ENCODE measurements at places on chromosomes 5 and 9. TPM values are rescaled to one million over a fixed set of nuclear protein-coding genes. Genes with fewer than 3 reads are reported as not detected.

CDX1 gene
- polyA plus RNA-seq: 0.39 TPM

STC2 gene
- polyA plus RNA-seq: 5.0 TPM

ADAMTS16 gene
- 0.60 TPM for polyA plus RNA-seq

TAF11L10 gene
- not detected for polyA plus RNA-seq

PRUNE2 gene
- polyA plus RNA-seq: 3.3 TPM

HAVCR2 gene
- 2.6 TPM for polyA plus RNA-seq

SPEF2 gene
- polyA plus RNA-seq: 52.5 TPM

PCDHAC1 gene
- polyA plus RNA-seq: 0.30 TPM

WDR38 gene
- 4.5 TPM for polyA plus RNA-seq

IL3 gene
- polyA plus RNA-seq: not detected

SLC6A7 gene
- polyA plus RNA-seq: not detected

CCNI2 gene
- polyA plus RNA-seq: 1.7 TPM

GRCh38 chr5:105639511-105639910, 2031.2 kb downstream of the EFNA5 start:
- DNase-seq: no peak

DNA sequence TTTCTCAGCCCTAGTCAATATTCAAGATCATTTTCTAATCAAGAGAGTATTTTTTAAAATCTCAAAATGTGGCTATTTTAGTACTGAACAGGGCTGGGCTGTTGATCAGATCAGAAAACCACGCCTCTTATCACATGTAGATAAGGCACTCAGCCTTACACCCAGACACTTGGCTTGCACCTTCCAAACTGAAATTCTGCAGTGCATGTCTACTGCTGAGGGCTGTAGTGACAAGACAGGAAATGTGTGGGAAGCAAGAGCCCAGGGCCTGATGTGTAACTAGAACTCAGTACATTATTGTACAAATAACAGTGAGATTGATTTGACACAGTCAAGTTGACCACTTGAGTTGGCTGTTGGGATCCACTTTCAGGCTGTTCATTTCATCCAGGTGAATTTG, 48.6 kb downstream of the UBE2QL1 start:
- no peak for DNase-seq

DNA sequence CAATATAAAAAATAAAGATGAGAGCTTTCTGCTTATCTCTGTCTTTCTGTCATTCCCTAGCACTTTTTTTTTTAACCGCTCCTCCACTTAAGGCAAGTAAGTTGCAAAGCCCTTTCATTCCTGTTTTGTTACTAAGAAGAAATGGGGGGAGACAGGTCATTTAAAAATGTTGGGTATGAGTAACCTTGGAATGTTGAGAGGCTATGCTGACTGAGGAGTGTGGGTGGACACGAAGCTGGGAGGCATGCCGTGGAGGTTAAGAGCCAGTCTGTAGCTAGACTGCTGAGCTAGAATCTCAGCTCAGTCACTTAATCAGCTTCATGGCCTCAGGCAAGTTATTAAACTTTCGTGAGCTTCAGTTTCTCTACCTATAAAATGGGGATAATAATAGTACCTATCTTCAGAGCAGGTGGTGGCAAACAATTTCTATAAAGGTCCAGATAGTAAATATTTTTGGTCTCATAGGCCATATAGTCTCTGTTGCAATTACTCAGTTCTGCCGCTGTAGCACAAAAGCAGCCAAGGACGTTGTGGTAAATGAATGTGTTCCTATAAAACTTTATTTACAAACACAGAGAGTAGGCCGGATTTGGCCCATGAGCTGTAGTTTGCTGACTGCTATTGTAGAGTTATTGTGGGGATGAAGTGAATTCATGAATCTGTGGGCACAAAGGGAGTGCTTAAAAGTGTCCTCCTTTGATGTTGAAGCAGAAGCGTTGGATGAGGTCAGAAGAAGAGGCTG, 220.0 kb downstream of the GABBR2 start:
- DNase-seq: no peak

GRCh38 chr9:94603259-94604160, 9.9 kb upstream of the FBP2 start:
- peak; percentile 82 for DNase-seq

GRCh38 chr5:107112216-107112615, 558.5 kb downstream of the EFNA5 start:
- no peak for DNase-seq

DNA sequence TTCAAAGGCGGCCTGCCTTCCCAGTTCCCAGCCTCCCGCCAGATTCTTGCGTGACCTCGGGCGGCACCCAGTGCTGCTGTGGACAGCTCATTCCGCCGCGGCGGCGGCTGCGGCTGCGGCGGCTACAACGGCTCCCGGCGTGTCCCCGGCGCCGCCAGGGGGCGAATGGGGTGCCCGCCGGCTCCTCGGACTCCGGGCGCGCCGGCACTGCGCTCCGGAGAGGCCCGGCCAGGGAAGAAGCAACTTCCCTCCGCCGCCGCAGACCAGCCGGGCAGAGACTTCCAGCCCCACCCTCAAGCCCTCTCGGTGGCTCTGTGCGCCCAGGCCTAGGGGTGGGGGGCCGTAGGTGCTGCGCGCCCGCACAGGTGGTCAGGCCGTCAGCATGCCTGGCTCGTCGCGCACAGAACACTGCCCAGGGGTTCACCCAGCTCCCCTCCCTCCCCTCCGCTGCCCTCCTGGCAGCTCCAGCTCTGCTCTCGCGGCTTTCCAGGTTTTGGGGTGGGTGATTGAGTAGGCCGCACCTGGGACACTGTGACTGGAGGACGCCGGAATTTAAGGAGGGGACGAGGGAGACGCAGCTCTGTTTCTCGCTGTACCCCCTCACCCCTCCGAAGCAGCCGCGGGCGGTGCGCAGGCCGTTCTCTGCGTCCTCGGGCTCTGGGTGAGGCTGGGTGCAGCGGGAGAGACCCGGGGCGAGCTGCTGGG, 20.2 kb downstream of the IGIP start:
- DNase-seq: peak; percentile 69

- no peak for DNase-seq
Observed at GRCh38 chr5:17748201-17748600, 113.9 kb downstream of the TAF11L14 start.

DNA sequence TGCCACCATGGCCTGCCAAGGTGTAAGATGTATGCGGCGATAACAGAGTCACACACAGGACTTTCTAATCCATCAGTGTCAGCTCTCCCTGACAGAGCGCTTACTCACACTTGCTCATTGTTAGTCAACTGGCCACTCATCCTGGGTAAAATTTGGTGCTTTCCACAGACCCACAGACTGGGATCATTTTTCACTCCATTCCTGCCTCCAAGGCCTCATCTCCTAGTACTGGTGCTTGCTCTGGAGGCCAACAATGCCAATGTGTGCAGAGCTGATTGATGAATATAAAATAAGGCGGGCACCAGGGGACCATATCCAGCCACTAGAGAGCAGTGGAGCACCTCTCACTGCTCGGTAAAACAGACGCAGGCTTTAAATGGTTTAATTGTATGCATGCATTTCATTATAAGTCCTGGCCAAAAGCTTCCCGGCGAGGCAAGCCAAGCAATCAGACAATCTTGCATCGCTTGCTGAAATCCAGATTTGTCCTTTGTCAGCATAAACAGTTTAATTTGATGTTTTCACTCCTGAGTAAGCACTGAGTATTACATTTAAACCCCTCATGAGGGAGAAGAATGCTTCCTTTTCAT, 22.3 kb downstream of the PSMB7 start:
- peak; percentile 68 for DNase-seq

GRCh38 chr9:124617477-124618141, 110.4 kb upstream of the NR5A1 start:
- peak; percentile 78 for DNase-seq

- no peak for DNase-seq
Observed at GRCh38 chr9:18428661-18429060, 45.3 kb upstream of the ADAMTSL1 start.

DNA sequence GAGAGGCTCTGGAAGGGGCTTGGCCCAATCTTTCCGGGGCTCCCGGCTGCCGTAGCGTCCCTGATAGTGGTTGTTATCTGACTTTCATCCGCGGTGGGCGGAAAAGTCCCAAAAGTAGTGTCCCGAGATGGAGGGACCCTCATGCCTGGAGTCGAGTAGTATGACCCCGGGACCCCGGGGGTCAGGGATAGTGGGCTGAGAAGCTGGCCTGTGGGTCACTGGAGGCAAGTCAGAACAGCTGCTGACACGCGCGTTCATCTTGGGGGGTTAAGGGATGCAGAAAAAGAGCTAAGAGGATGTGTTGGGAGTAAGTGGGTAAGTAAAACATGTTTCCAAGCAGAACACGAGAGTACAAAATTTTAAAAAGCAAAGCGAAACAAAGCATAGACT, 123.4 kb downstream of the TMEM161B start:
- DNase-seq: no peak

GRCh38 chr5:30968971-30969370, 224.5 kb upstream of the CDH6 start:
- no peak for DNase-seq

DNA sequence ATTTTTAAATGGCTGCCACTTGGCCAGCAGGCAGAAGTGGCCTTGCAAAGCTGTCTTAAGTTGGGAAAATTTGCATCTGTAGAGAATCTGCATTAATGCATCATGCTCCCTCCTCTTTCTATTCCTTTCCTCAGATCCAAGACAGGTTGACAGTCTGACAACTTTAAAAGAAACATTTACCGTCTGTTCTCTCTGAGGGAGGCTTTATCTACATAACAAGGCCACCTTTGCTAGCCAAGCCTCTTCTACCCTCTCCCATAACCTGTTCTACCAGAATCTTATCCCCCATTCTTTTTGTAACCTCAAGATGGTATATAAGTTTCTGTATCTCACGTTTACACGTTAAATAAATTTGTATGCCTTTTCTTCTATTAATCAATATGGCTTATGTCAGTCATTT, 271.9 kb downstream of the OSTF1 start:
- no peak for DNase-seq

- no peak for DNase-seq
Observed at GRCh38 chr9:133762488-133763271, 24.5 kb upstream of the SARDH start.

DNA sequence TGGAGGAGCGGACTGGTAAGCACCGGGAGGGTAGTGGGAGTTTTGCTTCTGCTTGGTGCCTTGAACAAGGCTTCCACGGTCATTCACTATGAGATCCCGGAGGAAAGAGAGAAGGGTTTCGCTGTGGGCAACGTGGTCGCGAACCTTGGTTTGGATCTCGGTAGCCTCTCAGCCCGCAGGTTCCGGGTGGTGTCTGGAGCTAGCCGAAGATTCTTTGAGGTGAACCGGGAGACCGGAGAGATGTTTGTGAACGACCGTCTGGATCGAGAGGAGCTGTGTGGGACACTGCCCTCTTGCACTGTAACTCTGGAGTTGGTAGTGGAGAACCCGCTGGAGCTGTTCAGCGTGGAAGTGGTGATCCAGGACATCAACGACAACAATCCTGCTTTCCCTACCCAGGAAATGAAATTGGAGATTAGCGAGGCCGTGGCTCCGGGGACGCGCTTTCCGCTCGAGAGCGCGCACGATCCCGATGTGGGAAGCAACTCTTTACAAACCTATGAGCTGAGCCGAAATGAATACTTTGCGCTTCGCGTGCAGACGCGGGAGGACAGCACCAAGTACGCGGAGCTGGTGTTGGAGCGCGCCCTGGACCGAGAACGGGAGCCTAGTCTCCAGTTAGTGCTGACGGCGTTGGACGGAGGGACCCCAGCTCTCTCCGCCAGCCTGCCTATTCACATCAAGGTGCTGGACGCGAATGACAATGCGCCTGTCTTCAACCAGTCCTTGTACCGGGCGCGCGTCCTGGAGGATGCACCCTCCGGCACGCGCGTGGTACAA, 556 bp downstream of the PCDHGC3 start:
- DNase-seq: peak; percentile 84

DNA sequence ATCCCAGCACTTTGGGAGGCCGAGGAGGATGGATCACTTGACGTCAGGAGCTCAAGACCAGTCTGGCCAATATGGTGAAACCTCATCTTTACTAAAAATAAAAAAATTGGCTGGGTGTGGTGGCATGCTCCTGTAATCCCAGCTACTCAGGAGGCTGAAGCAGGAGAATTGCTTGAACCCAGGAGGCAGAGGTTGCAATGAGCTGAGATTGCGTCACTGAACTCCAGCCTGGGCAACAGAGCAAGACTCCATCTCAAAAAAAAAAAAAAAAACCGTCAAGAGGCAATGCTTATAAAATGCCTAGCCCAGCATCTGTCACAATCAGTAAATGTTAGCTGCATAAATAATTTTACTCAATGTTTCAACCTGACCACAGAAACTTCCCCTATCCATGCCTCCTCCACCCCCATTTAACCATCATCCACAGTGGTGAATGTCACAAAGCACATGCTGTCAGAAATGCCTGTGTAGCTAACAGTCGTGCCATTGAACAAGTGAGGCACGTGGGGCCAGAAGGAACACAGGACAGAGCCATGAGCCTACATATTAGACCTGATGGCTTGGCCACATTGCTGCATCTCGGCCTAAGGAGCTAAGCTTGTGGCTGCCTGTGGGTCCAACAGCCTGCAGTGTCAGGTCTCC, 16.8 kb upstream of the TCOF1 start:
- DNase-seq: no peak

DNA sequence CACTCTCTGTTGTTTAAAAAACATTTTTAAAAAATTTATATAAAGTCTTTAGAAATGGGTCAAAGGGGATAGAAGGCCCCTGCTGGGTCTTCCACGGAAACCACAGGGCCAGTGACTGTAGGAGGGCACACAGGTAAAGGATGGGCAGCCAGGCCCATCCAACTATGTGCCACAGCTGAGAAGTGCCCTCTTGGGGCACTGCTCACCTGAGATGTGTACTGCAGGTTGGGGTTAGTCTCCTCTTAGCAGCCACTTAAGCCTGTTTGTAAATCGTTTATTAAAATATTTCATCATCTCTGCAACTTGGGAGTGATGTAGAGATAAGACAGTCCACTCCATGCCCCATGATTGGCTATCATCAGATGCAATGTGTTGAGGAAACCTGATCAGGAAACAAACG, 222.4 kb downstream of the DIRAS2 start:
- no peak for DNase-seq

GRCh38 chr9:13431222-13431536, 151.7 kb upstream of the MPDZ start:
- DNase-seq: no peak

GRCh38 chr9:130634191-130634768, 30.1 kb upstream of the PRDM12 start:
- no peak for DNase-seq
